ENCODE measurements at places on chromosomes 4 and X.

DNA sequence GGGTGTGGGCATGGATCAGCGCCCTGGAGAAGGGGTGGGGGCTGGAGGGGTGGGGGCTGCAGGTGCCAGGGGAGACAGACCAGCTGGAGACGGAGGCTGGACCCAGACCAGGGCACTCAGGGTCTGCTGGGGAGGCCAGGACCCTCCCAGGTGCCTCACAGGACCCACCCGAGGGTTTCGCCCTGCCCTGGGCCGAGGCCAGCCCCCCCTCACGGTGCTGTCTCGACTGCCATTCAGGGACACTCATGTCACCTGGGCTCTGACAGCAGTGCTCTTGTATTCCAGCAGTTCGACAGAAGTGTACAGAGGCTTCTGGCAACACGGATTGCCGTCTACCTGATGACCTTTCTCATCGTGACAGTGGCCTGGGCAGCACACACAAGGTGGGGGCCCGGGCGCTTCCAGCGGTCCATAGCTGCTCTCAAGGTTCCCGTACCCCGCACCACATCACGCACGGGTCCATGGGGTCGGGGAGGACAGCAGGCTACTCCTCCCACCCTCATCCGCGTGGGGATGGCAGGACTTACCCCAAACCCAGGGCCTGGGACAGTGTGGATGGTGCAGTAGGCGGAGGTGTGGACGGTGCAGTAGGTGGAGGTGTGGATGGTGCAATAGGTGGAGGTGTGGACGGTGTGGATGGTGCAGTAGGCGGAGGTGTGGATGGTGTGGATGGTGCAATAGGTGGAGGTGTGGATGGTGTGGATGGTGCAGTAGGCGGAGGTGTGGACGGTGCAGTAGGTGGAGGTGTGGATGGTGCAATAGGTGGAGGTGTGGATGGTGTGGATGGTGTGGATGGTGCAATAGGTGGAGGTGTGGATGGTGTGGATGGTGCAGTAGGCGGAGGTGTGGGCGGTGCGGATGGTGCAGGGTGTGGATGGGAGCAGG, 18.1 kb downstream of the TMEM175 start:
- DNase-seq: no peak

GRCh38 chr4:88910101-88910500, 146.9 kb downstream of the FAM13A start:
- no peak for DNase-seq

- DNase-seq: no peak
Measured at GRCh38 chr4:68895561-68896198, 55.9 kb downstream of the UGT2A3 start.

GRCh38 chr4:86778175-86778574, 71.0 kb downstream of the SLC10A6 start:
- no peak for DNase-seq

DNA sequence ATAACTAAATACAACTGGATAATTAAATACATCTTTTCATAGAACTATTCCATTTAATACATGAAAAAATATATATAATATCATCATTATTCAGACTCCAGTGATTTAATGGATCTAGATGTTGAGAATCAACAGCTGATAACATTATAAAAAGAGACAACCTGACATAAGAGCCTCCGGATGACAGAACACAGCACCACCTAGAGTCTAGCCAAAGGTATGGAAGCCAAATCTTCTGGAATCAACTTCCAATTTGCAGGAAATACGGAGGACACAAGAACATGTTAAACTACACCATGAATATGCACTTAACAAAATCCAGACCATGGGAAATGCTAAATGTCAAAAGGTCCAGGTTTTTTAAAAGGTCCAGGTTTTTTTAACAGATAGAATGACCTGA, 55.0 kb downstream of the LRBA start:
- no peak for DNase-seq

GRCh38 chr4:39046249-39046648, 14.0 kb upstream of the TMEM156 start:
- DNase-seq: no peak

DNA sequence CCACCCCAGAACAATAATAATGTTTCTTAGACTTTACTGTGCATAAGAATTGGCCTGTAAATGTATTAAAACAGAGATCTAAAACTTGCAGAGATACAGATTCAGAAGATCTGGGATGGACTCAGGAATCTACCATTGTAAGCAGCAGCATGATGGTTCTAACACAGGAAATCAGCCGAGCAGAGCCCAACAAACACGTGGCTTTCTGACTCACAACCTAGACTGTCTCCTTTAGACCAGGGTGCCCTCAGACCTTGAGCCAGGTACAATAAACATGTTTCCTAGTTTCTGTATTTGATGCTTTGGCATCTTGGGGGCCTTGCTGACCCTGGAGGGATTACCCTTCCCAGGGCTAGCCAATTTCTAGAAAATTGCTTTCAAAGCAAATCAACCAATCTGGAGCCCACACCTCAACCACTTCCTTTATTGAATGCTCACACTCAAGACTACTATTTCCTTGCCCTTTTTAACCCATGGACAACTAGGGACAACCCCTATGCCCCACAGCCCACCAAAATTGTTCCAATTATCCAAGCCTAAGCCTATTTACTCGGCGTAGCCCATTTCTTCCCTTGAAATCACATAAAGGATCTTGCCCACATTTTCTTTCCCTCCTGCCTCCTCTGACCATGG, 80.5 kb downstream of the TBC1D9 start:
- DNase-seq: no peak

GRCh38 chr4:60195256-60195655, 1004.9 kb upstream of the ADGRL3 start:
- no peak for DNase-seq

DNA sequence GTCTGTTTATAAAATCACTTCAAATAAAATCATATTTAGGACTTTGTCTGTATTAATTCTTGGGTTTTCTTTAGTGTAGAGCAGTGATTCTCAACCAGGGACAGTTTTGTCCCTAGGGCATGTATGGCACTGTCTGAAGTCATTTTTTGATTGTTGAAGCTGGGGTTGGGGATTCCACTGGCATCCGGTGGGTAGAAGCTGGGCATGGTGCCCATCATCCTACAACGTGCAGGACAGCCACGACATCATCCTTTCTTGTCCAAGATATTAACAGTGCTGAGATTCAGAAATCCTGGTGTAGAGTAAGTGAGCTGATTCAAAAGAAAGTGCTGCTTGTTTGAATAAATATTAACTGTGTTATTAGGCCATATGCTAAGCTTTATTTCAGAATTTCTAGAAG, 28.6 kb downstream of the DCLK2 start:
- DNase-seq: no peak

GRCh38 chrX:10052906-10053625, 85.9 kb downstream of the CLDN34 start:
- no peak for DNase-seq

DNA sequence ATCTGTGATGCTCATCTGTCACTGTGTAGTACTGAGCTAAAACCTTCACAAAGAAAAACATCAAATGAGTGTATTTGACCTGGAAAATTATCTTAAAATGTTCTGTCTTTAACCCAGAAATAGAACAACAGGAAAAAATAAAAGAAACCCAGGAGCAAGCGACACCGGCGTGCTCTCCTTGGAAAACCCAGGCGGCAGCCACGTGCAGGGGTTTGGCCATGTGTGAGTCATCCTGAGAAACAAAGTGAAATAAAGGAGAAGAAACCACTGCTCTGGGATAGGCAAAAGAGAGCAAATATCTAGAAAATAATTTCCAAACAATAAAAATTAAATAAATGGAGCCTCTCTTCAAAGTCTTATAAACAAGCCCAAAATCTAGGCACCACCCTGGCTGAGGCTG, 20.0 kb upstream of the TMEM128 start:
- no peak for DNase-seq

GRCh38 chr4:3022112-3022511, 52.2 kb downstream of the HTT-AS start:
- no peak for DNase-seq

DNA sequence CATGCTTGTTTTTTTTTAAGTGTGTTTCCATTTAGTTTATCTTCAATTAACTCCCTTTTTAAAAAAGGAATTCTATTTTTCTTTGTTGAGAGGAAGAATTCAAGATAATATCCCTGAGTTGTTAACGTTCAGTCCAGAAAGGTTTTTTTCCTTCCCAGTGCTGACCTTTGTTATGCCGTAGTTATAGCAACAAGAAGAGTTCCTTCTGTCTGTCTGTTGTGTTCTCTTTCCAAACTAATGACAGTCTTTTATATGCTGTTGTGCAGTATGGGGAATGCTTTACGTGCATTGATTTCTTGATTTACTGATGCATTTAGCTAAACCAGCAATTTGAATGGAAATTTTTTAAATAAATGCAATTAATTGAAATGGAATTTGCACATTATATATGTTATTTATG, 6.6 kb upstream of the CXXC4 start:
- no peak for DNase-seq

GRCh38 chr4:176837169-176837895, 44.6 kb upstream of the VEGFC start:
- no peak for DNase-seq

- no peak for DNase-seq
Measured at GRCh38 chr4:155543126-155543765, 123.4 kb upstream of the GUCY1A1 start.

GRCh38 chrX:101370888-101371504, 15.0 kb downstream of the BTK start:
- DNase-seq: no peak

DNA sequence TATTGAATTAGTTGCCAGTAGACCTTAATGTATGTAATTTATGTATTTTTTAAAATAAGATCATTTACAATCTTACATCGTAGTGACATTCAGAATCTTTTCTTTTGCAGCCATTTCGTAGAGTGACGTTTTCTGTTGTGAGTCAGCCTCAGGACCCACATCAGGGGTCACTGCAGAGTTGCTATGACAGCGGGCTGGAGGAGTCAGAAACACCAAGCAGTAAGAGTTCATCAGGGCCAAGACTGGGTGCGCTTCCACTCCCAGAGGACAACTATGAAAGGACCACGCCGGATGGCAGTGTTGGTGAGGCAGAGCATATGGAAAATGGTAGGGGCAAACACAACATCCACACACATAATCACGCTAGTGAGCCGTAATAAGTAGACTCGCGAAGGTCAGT, 199.9 kb downstream of the PCDH7 start:
- DNase-seq: no peak

DNA sequence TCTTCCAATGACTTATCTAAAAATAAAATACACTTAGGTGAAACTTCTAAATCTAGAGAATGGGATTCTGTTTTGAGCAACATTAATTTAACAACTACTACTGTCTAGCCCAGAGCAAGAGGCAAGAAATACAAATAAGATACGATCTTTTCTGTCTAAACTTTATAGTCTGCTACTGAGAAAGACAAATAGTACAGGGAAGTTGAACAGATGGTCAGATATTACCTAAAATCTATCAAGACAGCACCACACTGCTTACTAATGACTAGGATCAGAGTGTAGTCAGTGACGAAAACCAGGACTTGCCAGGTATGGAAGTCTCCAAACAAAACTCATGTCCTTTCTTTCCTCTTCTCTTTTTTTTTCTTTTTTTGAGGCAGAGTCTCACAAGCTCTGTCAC, 7.1 kb downstream of the FAM13A start:
- no peak for DNase-seq

DNA sequence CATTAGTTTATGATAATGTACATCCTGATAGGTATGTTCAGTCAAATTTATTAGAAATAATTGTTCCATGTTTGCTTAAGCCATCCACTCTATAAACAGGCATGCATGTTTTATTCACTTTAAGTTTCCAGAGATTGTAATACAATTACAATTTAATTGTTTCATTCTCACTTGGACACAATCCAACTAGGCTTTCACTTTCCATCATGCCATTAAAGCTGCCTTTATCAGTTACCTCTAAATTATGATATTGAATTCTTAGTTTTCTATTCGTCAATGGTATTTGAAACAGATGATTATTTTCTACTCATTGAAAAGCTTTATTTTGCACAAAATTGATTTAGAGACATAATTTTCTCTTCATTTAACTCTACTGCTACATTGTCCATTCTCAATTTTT, 1196.3 kb downstream of the RAPGEF2 start:
- DNase-seq: no peak

GRCh38 chr4:10005632-10006031, 15.7 kb downstream of the SLC2A9 start:
- DNase-seq: no peak

- DNase-seq: no peak
Measured at GRCh38 chrX:149032449-149032848, 472.7 kb downstream of the IDS start.

DNA sequence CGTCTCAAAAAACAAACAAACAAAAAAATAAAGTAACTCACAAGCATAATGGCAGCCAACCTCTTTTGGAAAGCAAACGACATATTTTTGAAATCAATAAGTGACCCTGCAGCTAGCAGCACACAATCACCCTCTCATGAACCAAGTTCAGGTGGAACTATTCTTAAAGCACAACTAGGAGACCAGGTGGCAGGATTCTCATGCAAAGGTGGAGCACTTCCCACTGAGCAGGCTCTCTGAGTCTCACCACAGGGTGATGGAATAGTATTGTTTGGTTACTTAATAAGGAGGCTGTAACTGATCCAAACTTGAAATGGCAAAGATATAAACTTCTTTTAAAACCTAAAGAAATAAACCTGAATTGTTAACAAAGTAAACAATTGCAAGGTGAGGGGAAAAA, 1293.1 kb downstream of the PCDH19 start:
- no peak for DNase-seq

DNA sequence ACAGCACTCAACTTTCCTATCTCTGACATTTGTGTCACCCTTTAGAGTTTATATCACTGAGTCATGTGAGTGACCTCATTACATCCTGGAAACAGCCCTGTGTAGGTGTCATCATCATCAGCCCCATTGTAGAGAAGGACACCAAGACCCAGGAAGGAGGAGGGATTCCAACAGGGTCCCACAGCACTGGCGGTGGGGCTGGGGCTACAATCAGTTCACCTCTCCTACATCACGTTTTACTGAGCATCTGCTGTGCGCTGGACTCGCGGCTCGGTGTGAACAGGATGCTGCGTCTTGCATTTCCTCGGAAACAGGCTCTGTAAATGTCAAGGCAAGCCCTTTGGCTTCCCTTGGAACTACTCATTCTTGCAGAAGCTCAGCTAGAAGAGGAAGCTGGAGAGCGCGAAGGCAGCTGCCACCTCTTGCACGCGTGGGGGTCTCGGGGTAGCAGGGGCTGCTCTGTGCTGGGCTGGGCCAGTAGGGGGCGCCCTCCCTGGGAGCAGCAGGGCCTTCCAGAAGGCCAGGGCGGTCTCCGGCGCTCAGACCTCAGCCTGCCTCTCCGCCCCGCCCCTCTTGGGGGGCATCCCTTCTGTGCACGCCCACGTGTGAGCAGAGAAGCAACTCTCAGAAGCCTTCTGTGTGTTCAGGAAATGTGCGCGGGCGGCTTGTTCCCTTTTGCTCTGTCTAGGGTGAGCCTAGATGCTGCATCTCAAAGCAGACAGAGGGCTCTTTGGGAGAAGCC, 29.0 kb downstream of the REELD1 start:
- peak; percentile 26 for DNase-seq

- no peak for DNase-seq
Measured at GRCh38 chr4:176641237-176641636, 151.5 kb downstream of the VEGFC start.
